ENCODE measurements at places on chromosomes 4 and X.

GRCh38 chrX:46582325-46582724 is 8.8 kb downstream of the CHST7 start:
- no peak for DNase-seq

GRCh38 chr4:177235026-177235425 is 74.6 kb upstream of the NEIL3 start:
- no peak for DNase-seq

- DNase-seq: no peak
Measured at GRCh38 chrX:20143561-20143960, 1.9 kb upstream of the EIF1AX start.

DNA sequence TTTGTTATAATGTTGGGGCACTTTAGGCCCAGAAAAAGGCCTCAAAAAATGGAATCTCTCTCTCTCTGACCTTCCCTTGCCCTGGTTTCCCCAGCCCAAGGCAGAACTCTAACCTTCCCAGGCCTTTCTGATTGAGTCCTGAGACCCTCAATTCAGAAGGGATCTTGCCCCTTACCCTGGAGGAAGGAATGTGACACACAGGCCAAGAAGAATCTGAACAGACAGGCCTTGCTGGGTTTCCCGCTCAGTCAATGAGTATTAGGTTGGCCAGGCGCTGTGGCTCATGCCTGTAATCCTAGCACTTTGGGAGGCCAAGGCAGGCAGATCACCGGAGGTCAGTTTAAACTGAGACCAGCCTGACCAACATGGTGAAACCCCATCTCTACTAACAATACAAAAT is 27.6 kb downstream of the ELOVL6 start:
- no peak for DNase-seq

DNA sequence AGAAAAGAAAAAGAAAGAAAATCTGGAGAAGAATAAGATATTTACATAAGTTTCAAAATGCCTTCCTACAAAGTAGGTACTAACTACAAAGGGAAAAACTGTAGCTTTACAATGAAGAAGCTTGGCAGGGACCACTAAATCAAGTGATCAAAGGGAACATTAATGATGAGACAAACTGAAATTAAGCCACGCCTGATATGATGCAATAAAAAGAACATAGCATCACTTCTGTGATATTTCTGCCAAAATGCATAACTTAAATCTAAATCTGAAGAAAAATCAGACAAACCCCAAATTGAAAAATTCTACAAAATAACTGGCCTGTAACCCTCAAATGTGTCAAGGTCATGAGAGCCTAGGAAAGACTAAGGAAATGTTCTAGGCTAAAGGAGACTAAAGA is 8.9 kb upstream of the DCLK2 start:
- no peak for DNase-seq

DNA sequence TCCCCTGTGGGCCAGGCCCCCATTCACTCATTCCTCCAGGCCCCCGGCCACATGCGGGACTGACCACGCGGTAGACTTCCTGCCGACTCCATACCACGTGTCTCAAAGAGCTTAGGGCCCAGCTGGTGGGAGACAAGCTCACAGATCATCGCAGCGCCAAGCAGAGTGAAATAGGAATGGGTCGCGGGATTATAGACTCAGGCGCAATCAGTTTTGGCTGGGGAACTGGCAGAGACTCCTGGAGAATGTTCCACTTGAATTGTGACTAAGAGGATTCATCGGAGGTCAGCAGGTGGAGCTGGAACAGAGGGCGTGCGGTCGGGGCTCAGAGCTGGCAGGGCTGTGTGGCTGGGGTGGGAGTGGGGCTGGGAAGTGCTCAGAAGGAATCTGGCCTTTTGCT is 15.6 kb downstream of the ATP2B3 start:
- DNase-seq: no peak

- DNase-seq: no peak
Measured at GRCh38 chr4:164377277-164377676, 376.7 kb upstream of the SMIM31 start.

GRCh38 chr4:89125901-89126782 is 14.8 kb downstream of the TIGD2 start:
- DNase-seq: no peak

DNA sequence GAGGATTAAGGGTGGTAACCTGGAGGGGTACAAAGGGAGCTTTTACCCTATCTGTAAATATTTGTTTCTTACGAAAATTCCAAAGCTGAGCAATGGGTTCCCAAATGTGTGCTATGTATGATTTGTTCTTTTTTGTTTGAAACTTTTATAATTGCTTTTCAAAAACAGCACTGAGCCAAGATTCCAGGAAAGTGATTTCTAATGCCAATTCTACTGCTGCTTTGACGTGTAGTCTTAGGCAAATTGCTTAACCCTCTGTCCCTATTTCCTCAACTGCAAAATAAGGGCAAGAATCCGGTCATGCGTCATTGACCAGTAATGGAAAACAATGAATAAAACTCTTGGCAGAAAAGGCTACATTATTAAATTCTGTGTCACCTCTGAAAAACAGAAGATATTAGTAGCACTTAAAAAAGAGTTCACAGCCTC is 454.7 kb downstream of the IL15 start:
- no peak for DNase-seq

DNA sequence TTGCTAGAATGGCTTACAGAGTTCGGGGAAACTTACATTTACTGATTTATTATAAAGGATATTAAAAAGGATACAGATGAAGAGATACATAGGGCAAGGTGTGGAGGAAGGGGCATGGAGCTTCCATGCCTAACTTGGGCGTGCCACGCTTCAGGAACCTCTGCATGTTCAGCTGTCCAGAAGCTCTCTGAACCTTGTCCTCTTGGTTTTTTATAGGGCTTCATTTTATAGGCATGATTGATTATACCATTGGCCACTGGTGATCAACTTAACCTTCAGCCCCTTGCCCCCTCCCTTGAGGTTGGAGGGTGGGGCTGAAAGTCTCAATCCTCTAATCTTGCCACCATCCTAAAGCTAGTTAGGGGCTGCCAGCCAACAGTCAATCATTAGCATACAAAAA is 10.7 kb downstream of the SMAD1 start:
- no peak for DNase-seq

DNA sequence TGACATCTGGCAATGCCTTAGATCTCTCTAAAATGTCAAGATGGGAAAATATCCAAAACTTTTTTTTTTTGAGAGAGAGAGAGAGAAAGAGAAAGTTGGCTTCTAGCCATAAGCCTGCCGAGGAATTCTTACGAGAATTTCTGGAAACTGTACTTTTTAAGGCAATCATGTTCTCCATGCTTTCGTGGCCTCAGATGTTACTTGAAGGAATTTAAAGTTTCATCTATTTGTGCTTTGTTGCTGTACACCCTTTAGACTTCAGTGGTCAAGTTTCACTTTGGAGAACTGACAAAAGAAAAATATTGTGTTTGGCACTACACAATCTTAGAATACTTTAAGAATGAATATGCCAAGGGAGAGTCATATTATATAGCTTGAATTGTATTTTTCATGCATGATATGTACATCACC is 53.9 kb downstream of the FAT4 start:
- no peak for DNase-seq

DNA sequence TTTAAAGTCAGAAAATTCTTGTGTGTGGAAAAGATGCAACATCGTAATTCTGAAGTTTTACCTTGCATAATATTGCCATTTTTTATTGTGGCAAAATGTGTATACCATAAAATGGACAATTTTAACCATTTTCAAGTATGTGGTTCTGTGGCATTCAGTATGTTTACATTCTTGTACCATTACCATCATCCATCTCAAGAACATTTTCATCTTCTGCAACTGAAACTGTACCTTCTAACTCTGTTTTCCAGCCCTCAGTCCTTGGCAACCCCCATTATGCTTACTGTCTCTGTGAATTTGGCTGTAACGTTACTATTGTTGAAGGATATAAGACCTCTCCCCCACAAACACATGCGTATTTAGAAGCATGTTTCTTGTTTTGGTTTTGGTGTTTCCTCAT is 123.2 kb downstream of the BMPR1B start:
- no peak for DNase-seq

GRCh38 chr4:5893591-5893990 is 705 bp upstream of the CRMP1 start:
- DNase-seq: no peak

- no peak for DNase-seq
Measured at GRCh38 chrX:12080265-12080664, 58.0 kb upstream of the FRMPD4 start.

- DNase-seq: no peak
Measured at GRCh38 chrX:16882169-16882568, 12.0 kb upstream of the RBBP7 start.

GRCh38 chr4:156388826-156389225 is 435.2 kb upstream of the CTSO start:
- DNase-seq: no peak

- no peak for DNase-seq
Measured at GRCh38 chrX:13470685-13470977, 98.8 kb upstream of the EGFL6 start.

GRCh38 chrX:150879855-150880807 is 18.3 kb downstream of the CD99L2 start:
- DNase-seq: no peak

GRCh38 chr4:77790146-77790545 is 29.0 kb downstream of the CNOT6L start:
- no peak for DNase-seq

All from stimulated activated CD8-positive, alpha-beta memory T cell treated with anti-CD3 and anti-CD28 coated beads, Interleukin-7, amount 100 ng/mL, for 4 hours (primary cell).